ENCODE measurements at places on chromosomes 13 and 19. TPM values are rescaled to one million over a fixed set of nuclear protein-coding genes. Genes with fewer than 3 reads are reported as not detected.

The TBC1D4 gene
- 47.5 TPM for polyA plus RNA-seq

The SLC17A7 gene
- polyA plus RNA-seq = 0.33 TPM

The KLK1 gene
- polyA plus RNA-seq = 1.3 TPM

The ZNF160 gene
- polyA plus RNA-seq = 92.3 TPM

The TMPRSS9 gene
- polyA plus RNA-seq = 0.30 TPM

The LHFPL6 gene
- 37.1 TPM for polyA plus RNA-seq

The LRRC4B gene
- polyA plus RNA-seq = 26.0 TPM

The ZNF541 gene
- 0.27 TPM for polyA plus RNA-seq

The CSNK1A1L gene
- polyA plus RNA-seq = 0.32 TPM

The C19orf33 gene
- polyA plus RNA-seq = 11.3 TPM

The ZNF490 gene
- polyA plus RNA-seq = 4.3 TPM

The ADGRE2 gene
- polyA plus RNA-seq = 0.64 TPM

The FAM83E gene
- 1.2 TPM for polyA plus RNA-seq

The ZNF681 gene
- polyA plus RNA-seq = 3.5 TPM

The FPR3 gene
- 0.19 TPM for polyA plus RNA-seq

The PRKCG gene
- 0.23 TPM for polyA plus RNA-seq

The APLP1 gene
- polyA plus RNA-seq = 24.2 TPM

The SIGLEC12 gene
- 0.11 TPM for polyA plus RNA-seq

The PGLYRP2 gene
- not detected for polyA plus RNA-seq

Measured in renal cortex interstitium (tissue), 15 donors.